ENCODE measurements at places on chromosomes 5 and 9.

- DNase-seq, result no peak
These were observed 40.5 kb downstream of the C9orf50 start for GRCh38 chr9:129580211-129580915.

- DNase-seq, result no peak
These were observed 9.0 kb upstream of the LRRTM2 start for GRCh38 chr5:138884094-138884493.

DNA sequence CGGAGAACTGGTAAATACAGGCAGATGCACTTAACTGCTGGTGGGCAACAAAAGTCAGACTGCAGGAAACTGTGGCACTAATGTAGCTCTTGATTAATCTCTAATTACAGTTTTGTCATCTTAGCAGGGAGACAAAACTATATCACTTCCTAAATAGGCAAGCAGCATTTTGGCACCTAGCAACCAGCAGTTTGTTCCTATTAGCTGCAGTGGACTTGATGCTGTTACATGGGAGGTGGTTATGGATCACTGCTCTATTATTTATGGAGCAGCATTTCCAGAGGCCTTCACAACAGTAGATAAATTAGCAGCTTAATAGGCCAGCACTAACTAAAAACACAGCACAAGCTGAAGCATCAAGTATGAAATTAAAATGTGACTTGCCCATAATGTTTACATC lies 518.3 kb upstream of the ITGA1 start:
- no peak for DNase-seq

- DNase-seq, result no peak
These were observed 114.3 kb downstream of the KCTD16 start for GRCh38 chr5:144284931-144285502.

GRCh38 chr9:98316445-98317133 lies 61.1 kb upstream of the TBC1D2 start:
- DNase-seq, result no peak

DNA sequence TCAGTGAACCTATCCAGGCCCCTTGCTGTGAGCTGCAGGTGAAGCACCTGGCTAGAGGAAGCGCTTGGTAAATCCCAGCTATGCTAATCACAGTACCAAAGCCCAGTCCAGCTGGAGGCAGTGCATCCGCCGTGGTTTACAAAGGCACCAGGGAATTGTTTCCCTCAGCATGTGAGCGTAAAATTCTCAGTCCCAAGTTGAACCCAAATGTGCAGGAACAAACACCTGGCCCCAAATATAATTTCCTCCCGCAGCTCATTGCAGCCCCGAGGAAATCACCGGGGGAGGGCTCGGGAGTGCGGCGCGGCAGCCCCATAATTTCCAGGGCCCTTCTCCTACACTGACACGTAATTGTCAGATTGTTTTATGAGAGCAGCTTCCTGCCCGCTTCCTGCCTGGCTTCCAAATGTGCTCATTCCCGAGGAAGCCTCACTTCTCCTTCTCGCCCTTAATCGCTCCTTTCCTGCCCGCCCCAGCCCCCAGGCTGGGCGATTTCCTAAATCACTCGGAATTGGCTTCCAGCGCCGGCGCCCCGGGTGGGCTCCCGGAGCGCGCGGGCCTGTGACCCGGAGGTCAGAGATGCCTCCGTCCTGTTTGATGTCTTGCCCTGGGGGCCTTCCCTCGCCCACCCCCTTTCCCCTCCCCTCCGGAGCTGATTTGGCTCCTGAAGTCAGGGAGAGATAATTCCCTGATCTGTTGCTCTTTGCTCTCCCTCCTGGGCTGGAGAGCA lies 134.4 kb downstream of the FGF1 start:
- DNase-seq, result no peak

DNA sequence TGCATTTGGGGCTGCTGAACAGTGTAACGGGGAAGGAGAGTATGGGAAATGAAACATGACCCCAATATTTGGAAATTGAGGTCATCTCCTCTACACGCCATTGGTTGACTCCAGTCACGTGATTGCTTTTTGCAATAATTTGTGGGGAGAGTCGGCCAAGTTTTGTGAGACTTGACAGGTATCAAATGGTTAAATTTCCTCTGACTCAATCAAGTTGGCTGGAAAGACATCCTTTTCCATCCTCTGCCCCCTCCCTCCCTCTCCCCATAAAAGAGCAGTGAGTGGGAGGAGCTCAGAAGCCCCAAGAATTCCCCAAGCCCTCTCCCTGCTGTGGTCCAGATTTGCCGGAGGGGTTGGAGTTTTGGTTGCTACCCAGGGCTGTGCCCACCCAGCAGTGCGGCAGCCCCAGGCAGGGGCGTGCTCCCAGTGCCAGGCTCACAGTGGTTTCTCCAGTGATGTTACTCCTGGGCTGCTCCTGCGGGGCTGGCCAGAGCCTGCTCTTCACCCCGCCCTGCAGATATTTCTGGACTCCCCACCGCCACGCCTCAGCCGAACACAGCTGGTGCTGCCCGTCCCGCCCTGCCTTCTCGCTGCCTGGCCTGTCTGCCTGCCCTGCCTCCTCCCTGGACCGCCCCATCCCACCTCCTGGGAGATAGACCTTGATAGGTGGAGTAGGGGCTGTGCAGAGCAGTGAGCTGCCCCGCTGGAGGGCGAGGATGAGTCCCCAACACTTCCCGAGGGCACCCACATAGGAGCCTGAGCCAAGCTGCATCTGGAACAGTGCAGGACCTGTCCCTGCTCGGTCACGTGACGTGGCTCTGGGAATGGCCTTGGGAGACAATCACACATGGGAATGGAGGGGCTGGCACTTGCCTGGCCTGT lies 3.4 kb downstream of the COL5A1 start:
- no peak for DNase-seq

- DNase-seq, result no peak
These were observed 36.7 kb downstream of the RNF44 start for GRCh38 chr5:176500511-176500910.

DNA sequence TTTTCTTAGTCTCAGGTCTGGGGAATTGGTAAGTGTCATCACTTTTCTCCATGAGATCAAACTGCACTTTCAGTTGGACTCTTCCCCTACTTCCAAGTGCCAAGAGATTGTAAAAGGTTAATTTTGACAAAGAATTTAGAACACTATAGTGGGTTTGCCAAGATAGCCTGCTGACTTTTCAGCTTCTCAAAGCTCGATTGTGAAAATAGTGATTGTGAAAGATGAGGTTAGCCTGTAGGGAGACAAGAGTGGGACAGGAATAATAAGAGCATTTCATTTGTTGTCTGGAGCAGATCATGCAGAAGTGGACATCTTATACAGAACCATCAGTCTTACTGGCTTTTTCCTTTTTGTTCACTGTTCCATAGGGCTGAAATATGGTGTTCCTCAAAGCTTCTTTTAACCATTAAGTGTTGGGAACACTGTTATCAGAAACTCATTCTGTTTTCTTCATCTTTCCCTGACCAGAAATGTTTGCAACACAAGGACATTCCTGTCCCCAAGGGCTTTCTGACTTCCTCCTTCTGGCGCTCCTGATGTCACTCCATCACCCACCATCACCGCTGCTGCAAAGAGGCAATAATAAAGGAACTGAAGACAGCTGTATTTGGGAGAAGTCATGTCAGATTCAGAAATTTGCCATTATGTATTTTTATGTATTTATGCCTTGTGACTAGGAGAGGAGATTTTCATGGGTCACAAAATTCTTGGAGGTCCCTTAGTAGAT lies 11.6 kb upstream of the SPTAN1 start:
- no peak for DNase-seq

DNA sequence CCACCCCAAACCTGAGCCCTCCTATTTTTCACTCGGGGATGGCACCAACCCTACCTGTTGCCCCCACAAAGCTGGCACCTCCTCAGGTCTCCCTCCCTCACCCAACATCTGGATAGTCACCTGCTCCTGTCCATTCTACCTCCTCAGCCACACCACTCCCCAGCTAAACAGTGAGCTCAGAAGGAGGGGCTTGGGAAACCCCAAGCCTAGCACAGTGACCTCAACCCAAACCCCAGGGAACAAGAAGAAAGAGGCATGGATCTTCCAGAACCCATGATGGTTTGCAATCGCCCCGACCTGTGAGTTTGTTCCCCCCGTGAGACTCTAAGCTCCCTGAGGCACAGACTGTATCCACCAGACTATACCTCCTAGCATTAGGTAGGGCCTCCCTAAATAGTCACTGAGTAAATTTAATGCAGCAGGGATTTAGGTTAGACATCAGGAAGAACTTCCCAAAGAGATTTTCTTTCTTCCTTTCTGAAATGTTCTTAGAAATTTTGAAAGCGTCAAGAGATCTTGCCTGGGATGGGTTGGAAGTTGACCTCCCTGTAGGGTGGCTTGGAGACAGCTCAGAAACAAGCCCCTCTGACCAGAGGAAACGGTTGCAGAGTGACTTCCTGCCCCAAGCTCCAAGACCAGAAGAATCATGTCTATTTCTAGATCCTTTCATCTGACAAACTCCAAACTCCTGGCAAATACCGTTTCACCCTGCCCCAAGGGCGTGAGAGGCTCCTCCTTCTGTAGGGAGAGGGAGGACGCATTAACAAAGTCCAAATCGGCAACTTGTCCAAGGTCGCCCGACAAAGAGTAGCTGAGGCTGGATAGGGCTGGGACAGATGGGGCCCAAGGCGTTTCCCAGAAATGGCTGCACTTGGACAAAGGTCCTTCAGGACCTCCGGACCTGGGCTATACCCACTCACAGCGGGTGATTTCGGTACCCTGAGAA lies 4.1 kb downstream of the FIBCD1 start:
- DNase-seq, result no peak

GRCh38 chr5:78597068-78597973 lies 51.3 kb downstream of the LHFPL2 start:
- no peak for DNase-seq

GRCh38 chr5:129988453-129988852 lies 84.2 kb downstream of the CHSY3 start:
- no peak for DNase-seq

- DNase-seq, result no peak
These were observed 53.5 kb downstream of the GRIA1 start for GRCh38 chr5:153543959-153544470.

- no peak for DNase-seq
These were observed 154.9 kb downstream of the EPB41L4A start for GRCh38 chr5:112264151-112264550.

GRCh38 chr5:138054206-138054605 lies 21.3 kb upstream of the FAM13B start:
- no peak for DNase-seq

DNA sequence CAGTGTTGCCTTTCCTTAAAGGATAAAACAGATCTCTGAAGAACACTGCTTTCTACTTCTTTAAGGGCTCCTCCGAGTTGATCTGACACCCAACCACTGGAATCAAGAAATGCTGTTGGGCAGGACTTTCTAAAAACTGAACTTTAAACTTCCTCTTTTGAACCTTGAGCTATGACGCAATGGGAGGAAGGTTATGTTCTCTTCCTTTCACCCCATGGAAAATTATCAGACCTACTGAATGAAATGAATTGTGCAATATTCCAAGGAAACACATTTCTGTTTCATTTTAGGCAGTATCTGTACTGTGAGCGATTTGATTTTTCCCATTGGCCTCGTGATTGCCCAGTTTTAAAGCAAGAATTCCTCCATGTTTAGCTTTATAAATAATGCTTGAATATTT lies 206.0 kb upstream of the PRR16 start:
- no peak for DNase-seq

DNA sequence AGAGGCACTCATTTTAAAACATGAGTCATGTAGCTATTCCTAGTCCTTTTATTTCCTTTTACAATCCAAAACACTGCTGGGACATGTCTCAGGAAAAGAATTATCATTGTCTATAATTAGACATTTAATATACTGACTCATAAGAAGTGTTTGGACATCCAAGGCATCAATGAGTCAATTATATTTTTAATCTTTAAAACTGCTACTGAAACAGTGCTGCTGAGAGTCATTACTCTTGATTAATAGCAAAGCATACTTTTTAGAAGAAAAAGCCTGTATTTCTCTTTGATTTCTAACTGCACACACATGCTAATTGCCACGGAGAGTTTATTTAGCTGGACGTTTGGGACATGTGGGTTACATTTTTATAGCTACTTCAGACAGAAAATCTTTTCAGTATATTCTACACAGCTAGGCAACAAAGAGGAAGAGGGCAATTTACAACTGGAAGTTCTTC lies 1249.0 kb upstream of the CDH18 start:
- no peak for DNase-seq

- no peak for DNase-seq
These were observed 37.6 kb downstream of the ACER2 start for GRCh38 chr9:19446361-19446861.

DNA sequence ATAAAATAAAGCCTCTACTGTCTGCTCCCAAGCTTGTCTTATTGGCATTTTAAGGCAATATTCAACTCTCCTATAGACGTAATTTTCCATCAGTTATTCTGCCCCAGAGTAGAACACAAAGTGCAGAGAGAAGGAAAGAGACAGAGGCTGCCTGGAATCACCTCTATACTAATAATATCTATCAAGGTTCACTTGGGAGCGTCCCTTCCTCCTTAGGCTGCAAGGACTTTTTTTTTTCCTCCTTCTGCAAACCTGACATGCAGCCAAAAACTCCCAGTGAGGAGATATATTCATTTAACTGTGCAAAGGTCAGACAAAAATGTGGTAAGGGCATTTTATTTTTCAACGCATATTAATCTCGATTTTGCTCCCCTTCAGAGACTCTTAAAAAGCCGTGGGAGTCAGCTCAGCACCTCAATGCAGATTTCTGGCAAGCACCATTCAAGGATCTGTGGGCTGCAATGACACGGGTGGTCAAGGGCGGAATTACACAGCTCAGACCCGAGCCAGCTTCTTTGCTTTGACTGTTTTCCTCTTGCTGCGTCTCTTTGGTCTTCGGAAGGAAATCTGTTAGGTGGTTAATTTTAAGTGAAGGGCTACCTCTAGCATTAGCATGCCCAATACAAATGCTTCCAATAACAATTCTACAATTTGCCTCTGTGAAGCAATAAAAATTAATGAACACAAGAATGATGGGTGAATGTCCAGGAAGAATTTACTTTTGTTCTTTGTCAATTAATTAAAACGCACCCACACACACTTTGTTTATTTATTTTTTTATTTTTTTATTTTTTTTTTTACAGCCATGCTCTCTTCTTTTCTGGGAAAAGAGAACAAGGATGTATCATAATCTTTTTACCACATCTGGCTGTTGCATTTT lies 587.7 kb upstream of the GRAMD2B start:
- DNase-seq, result no peak

DNA sequence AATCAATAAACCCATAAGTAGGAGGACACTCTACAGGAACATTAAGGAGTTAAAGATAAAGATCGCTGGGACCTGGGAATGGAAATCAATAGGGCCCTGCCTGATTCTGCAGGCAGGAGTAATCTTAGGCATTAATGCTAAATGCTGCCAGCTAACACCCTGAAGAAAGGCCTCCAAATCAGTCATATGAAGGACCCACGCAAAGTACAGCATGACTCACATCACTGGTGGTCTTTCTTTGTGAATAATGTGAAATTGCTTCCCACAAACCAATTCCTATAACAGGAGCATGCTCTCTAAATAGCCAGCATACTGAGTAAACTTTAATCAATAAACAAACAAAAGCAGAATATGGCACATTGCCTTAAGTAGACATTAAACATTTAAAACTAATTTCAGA lies 172.3 kb downstream of the SEMA5A start:
- no peak for DNase-seq

GRCh38 chr5:135800656-135801055 lies 33.8 kb upstream of the SLC25A48 start:
- no peak for DNase-seq
